ENCODE measurements at places on chromosomes 11 and 22.

DNA sequence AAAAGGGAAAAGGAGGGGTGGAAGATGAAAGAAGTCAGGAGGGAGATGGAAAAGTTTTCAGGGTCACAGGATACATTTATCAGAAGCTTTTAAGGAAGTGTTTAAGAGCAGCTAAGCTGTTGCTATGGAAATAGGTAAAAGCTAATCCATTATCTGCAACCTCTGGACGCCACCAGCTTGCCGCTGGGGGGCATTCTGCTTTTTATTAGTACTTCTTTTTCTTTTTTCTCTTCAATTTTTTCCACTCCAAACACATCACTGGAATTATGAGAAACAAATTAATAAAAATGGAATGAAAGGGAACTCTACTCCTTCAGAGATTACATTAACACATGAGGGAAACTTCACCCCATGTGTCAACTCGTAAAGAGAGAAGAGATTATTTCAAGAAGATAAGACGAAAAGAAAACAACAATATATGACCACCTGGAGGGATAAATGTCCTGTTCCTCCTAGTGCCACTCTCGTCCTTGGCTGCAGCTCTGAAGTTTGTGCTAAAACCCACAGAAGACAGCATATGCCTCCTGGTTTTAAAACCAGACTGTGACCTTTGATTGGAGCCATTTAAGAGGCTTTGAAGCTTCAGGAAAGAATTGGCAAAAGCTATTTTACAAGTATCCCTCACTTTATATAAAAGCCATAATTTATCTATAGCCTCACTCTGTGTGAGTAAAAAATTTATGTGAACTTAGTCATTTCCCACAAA lies 972.8 kb downstream of the OPCML start:
- ATAC-seq: no peak

DNA sequence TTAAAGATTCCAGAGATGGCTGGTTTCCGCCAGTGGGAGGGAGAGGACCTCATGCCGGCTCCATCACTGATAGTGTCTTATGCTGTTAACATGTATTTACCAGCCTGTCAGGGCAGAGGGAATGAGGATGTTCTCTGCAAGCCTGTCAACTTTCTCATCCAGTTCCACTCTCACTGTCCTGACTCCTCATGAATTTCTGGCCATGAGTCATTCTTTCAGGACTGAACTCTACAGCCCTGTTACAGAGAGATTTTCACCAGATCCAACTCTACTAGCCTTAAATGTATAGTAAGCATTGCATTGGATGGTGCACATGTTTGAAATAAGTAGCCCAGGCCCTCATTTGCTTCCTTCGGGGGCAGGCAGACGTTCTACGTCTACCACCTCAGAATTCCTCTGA lies 387.7 kb downstream of the TMEM135 start:
- ATAC-seq: no peak

DNA sequence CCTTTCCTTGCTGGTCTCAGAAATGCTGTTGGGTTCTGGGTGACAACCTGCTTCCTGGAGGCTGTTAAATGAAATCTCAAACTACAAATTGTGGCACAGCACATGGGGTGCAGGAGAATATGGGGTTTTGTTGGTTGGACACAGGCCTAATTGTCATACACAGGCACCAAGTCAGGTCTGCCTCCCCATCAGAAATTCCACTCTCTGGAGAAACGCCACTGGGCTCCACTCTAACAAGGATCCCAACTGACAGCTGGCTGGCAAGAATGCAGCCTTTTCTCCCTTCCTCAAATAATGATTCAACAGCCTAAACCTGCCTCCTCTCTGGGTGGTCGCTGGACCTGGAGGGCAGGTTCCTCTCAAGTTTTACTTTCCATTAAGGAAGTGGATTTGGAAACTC lies 177.8 kb upstream of the NARS2 start:
- ATAC-seq: no peak

GRCh38 chr11:22359295-22359694 lies 21.1 kb downstream of the SLC17A6 start:
- ATAC-seq: no peak

DNA sequence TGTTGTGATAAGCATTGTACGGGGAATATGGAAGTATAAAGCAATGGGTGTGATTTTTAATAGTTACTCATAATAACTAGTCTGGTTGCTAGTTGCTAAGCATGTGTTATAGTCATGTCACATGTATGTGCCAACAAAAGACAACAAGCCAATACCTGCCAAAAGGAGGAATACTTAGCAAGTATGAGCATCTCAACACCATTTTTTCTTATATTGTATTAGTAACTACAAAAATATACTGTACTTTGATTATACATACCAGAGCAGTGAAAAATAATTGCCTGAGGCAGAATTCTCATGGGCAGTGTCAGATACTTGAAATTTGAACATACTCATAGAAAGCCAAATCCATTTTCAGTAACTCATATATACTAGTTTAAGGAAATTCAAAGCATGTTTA lies 62.4 kb upstream of the ALKBH3 start:
- ATAC-seq: no peak

GRCh38 chr11:125332821-125333220 lies 163.2 kb downstream of the FEZ1 start:
- ATAC-seq: no peak

GRCh38 chr22:43928468-43928867 lies 4.9 kb downstream of the PNPLA3 start:
- no peak for ATAC-seq

- no peak for ATAC-seq
These were observed 127.2 kb downstream of the ST3GAL4 start for GRCh38 chr11:126482586-126483108.

DNA sequence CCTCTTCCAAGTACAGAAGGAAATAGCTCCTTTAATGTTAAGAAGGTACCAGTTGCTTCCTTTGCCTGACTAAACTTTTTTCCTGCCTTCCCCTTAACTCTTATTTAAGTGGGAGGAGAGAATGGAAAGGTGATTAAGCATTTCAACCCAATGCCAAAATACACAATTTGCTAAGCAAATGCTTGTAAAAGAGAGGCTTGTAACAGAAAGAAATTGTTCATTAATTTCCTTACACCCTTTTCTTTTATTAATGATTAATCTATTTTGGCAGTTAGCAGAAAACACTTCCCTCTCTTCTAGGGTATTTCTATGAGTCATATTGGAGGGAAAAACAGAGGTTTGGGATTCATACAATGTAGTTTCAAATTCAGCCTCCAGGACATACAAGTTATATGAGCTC lies 427.6 kb upstream of the FAT3 start:
- no peak for ATAC-seq

GRCh38 chr22:44628273-44628672 lies 73.7 kb upstream of the PRR5 start:
- ATAC-seq: no peak

DNA sequence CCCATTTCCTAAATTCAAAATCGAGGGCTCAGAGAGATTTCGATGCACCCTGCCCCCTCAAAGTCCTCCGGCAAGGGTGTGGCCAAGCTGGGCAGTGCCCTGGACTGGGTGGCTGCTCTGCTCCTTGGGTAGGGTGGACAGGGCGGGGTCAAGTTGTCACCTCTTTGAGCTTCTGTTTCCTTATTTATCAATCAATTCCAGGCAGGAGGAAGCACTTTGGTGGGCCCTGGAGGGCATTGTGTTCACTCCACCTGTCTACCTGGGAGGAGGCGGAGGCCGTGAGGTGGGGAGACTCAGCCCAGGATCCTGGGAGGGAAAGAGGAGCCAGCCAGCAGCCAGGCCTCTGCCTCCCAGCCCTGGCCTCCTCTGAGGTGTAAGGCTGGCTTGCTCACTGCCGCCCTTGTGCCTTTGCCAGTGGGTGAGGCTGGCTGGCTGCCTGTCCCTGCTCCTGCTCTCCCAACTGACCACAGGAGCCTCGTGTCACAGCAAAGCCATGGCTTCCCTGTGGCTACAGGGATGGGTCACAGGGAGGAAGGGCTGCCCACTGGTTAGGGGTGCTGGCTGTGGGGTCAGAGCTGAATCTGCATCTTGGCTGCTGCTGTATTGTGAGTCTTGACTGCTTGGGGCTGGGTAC lies 25.5 kb upstream of the SHISAL1 start:
- ATAC-seq: no peak

All from activated CD4-positive, CD25-positive, alpha-beta regulatory T cell treated with anti-CD3 and anti-CD28 coated beads, Interleukin-2, amount 50 U/mL, for 24 hours (primary cell).